ENCODE measurements at places on chromosomes 1 and 21.

DNA sequence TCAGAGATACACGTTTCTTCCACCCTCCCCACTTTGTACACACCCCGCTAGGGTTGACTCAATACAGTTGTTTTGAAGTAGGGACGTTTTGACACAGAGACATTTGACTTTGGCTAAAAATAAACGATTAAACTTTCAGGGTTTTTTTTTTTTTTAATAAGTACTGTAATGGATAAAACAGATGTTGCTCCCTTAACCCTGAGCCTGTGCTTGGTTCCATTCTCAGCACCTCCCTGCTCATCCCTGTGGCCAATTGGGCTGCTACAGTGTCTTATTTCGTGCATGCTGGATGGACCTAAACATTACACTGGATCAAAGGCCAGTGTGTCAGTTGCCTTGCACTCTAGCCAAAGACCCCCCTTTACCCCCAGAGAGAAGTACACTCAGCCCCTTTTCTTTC is 16.9 kb downstream of the GRHL3 start:
- no peak for DNase-seq

DNA sequence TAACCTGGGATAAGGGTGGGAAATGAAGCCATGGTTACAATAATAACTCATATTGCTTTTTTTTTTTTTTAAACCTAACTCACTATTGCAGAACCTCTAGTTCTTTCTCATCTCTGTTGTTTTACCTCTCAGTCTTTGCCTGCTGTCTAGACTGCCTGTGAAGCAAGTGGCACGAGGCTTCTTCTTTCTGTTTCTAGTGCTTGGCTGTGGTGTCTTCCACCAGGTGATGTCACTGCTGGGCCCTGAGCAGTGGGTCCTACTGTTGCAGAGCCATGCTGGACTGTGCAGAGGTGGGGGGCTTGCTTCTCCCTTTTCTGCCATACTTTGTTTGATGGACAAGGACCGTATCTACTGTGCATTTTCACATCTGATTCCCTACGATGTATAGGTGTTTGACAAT is 51.7 kb downstream of the ZNF326 start:
- DNase-seq: no peak

DNA sequence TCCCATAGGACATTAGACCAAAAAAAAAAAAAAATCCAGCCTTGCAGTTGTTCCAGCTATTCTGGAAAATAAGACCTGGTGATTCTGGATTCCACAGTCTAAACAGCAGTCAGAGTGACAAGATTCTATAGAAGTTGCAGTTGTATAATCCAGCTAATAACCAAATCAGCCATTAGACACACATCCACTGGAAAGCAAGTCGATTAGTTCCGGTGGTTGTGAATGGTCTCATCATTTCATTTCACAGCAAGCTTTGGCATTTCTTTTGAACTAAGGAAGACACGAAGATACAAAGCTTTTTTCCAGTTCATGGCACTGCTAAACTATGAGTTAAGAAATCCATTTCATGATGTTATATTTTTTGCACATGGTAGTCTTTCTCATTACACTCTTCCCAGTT is 54.4 kb upstream of the FAM89A start:
- DNase-seq: no peak

- DNase-seq: peak; percentile 3
Measured at GRCh38 chr1:8970870-8971337, 25.2 kb downstream of the CA6 start.

DNA sequence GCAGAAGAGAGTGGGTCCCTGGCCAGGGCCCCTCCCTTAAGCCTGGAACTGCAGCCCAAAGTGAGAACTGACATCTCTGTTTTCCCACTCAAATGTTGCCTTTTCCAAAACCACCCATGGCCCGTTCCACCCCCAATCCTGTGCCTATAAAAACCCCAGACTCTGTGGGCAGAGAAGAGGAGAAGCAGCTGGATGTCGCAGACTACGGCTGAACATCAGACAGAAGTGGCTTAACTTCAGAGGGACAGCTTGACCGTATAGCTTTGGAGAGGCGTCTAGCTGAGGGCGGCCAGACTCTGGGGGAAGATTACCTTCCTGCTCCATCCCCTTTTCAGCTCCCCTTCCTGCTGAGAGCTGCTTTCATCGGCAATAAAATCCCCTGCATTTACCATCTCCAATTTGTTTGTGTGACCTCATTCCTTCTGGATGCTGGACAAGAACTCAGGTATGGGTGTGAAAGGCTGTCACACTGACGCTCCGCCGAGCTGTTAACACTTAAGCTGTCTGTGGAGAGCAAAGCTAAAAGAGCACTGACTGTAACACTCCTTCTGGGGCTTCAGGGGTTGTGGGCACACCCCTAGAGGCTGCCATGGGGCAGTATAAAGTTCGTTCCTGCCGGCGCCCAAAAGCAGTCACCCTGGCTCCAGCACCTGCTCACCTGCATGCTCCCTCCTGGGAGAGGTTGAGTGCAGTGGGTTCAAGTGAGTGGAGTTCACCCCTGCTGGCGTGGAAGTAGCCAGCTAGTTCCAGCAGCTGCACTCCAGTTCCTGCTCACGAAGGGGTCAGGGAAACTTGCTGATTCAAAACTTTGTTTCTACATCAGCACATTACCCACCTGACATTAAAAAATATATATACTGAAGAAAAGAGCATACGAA is 19.6 kb upstream of the ERO1B start:
- DNase-seq: no peak

GRCh38 chr1:28196330-28196729 is 19.8 kb upstream of the PTAFR start:
- no peak for DNase-seq

GRCh38 chr21:33645730-33646129 is 3.4 kb downstream of the ITSN1 start:
- DNase-seq: no peak

All from T follicular helper cell (primary cell).